ENCODE measurements at places on chromosomes 12 and 14.

DNA sequence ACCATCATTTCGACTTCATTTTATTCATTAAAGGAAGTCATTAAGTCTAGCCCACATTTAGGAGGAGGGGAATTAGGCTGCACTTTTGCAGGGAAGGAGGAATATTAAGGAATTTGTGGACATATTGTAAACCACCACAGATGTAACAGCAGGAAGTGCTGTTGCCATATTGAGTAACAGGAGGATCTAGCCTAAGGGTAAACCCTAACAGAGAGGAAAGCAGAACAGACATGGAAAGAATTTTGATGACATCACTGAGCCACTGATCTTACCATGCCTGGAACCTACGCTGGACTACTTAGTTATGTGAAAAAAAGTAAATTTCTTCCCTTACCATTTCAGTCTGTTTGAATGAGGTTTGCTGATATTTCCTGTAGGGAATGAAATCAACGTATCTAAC lies 100.7 kb upstream of the ATF7IP start:
- DNase-seq: no peak

DNA sequence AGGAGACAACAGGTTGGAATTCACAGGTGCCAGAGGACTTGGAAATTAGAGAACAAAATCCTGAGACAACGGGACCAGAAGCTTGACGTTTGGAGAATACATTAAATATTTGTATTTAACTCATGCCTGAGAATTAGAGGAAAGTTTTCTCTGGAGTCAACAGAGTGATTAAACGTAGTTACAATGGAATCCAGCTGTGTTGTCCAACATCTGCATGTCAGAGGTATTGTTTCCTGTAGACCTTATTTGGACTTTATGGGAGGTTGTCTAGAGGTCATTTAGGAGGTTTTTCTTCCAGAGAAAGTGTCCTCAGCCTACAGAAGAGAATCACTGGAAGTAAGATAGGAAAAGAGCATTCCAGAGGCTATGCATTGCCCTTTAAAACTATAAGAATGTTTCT lies 45.1 kb upstream of the RERGL start:
- DNase-seq: no peak

DNA sequence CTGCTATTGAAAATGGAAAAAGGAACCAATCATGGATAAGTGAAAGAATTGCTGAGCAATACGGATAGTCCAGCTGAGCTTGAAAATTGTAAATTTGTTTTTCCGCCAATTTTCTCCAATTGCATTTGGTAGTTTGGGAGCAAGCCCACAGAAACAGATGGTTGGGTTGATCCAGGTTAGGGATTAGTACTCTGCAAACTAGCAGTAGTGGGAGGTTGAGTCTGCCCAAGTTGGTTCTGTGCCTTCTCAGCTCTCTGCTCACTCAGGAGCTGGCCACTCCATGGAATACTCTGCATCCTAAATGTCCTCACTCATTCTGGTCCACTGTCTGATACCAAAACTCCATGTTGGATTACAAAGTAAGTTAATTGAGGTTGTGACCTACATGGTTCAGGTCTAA lies 361.1 kb upstream of the ATP2B1 start:
- no peak for DNase-seq

DNA sequence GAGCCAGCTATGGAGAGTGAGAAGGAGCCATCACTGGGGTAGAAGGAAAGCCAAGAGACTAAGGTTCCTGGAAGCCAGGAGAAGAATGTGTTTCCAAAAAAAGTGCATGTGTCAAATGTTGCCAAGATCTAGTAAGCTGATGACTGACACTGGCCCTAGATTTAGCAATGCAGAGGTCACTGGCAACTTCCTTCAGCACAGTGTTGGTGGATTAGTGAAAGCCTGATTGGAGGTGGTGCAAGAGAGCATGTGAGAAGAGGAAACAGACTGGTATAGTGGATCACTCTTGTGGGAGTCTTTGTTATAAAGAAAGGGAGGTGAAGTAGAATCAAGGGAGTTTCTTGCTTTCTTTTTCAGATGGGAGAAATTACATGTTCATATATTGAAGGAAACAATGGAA lies 34.1 kb upstream of the CHGA start:
- DNase-seq: no peak

DNA sequence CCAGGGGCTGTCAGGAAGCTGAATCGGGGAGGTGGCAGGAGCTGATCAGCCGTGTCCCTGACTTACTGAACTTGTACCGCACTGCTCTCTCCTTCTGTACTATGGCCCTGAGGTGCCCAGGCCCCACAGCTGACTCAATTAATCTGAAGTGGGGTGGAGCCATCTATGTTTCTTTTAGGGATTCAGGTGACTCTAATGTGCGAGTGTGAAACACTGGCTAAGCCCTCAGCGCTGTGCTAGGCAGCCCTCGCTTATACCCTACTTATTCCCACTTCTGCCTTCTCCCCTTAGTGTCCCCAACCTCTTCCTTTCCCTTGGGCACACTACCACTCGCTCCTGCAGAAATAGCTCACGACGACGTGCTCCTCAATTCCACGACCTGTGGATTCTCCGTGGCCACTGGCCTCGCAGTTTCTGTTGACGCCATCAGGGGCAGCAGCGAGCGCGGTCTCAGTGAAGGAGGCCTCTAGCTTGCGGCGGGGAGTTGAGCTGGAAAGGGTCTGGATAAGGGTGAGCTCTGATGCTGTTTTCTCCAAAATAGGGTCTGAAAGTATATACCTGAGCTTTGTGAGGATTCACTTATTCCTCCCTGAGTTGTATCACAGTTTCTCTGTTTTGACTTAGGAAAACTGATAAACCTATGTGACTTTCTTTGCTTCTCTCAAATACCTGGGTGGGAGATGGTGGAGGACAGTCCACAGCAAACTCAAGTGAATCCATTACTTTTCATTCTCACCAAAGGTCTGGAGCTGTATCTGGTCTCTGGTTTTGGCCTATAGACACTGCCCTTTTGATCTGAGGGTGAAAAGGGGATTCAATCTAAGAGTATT lies 167.6 kb downstream of the SLC41A2 start:
- no peak for DNase-seq

GRCh38 chr12:132739600-132740312 lies 21.9 kb downstream of the ANKLE2 start:
- no peak for DNase-seq

- no peak for DNase-seq
Measured at GRCh38 chr12:68785358-68785757, 22.6 kb upstream of the MDM2 start.

GRCh38 chr12:65055859-65056258 lies 65.2 kb downstream of the WIF1 start:
- no peak for DNase-seq

GRCh38 chr14:22419620-22420019 lies 169.4 kb downstream of the DAD1 start:
- DNase-seq: no peak

- no peak for DNase-seq
Measured at GRCh38 chr14:102805371-102805891, 28.2 kb downstream of the TRAF3 start.

GRCh38 chr12:73656375-73656774 lies 881.3 kb upstream of the ATXN7L3B start:
- DNase-seq: no peak

GRCh38 chr12:56062996-56063395 lies 17.0 kb upstream of the ERBB3 start:
- DNase-seq: no peak

DNA sequence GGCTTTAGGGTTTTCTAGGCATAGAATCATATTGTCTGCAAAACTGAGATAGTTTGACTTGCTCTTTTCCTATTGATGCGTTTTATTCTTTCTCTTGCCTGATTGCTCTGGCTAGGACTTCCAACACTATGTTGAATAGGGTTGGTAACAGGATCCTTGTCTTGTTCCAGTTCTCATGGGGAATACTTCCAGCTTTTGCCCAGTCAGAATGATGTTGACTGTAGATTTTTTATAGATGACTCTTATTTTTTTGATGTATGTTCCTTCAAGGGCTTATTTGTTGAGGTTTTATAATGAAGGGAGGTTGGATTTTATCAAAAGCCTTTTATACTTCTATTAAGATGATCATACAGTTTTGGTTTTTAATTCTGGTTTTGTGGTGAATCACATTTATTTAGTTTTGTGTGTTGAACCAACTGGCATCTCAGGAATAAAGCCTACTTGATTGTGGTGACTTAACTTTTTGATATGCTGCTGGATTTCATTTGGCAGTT lies 478.2 kb downstream of the TMEM117 start:
- DNase-seq: no peak

DNA sequence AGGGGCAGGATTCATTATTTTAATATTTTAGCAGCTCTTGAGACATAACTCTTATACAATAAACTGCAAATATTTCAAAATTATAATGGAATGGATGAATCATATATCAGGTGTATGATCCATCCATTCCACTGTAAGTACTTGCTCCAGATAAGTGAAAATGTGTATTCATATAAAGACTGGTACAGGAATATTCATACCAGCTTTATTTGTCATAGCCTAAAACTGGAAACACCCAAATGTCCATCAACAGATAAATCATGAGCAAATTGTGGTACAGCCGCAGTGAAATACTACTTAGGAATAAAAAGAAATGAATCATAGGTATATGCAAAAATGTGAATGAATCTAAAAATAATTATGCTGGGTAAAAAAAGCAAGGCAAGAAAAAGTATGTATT lies 263.6 kb upstream of the SYT10 start:
- DNase-seq: no peak

GRCh38 chr12:55927588-55928502 lies at the start of gene PYM1:
TSS of gene PYM1 (minus strand) at chr12:55927894. CDS start at chr12:55927761, 133 bp downstream.
- peak; percentile 91 for DNase-seq
